ENCODE measurements at places on chromosomes 2 and 18. TPM values are rescaled to one million over a fixed set of nuclear protein-coding genes. Genes with fewer than 3 reads are reported as not detected.

DNA sequence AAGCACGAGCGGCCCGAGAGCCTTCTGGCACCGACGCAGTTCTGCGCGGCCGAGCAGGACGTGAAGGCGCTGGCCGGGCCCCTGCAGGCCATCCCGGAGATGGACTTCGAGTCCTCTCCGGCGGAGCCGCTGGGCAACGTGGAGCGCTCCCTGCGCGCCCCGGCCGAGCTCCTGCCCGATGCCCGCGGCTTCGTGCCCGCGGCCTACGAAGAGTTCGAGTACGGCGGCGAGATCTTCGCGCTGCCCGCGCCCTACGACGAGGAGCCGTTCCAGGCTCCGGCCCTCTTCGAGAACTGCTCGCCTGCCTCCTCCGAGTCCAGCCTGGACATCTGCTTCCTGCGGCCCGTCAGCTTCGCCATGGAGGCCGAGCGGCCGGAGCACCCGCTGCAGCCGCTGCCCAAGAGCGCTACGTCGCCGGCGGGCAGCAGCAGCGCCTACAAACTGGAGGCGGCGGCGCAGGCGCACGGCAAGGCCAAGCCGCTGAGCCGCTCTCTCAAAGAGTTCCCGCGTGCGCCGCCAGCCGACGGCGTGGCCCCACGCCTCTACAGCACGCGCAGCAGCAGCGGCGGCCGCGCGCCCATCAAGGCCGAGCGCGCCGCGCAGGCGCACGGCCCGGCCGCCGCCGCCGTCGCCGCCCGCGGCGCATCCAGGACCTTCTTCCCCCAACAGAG lies 70.4 kb downstream of the ARHGEF33 start:
- no peaks in the 10 kb centered on the region for H3K36me3 ChIP-seq
- H3K4me1 ChIP-seq: peaks cover 7% of the 10 kb centered on the region

DNA sequence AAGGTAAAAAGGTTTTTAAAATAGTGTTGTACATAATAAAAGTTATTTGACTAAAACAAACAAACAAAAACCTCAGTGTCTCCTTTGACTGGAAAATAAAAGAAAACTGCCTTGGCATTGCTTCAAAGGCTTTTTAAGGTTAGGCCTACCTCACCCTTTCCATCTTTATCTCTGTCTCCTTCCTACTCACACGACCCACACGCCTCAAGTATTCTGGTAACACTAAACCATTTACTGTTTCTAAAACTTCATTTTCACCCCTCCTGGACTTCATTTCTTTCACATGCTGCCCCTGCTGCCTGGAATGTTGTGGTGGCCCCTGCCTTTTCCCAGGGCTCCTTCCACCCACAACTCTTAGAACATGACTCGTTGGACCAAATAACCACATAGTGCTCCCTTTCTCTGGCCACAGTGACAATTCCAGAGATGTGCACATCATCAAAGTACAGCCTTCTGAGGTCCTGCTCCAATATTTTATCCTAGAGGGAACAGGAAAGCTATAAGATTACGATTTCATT lies 54.0 kb downstream of the ERBB4 start:
- H3K4me1 ChIP-seq: peaks cover 22% of the 10 kb centered on the region
- no peak for DNase-seq
- no peaks in the 10 kb centered on the region for H3K27me3 ChIP-seq
- H3K36me3 ChIP-seq: no peaks in the 10 kb centered on the region

GRCh38 chr18:59068276-59069071 lies 71.2 kb upstream of the SEC11C start:
- DNase-seq: no peak
- no peak overlapping the region for H3K4me3 ChIP-seq
- peaks cover 8% of the 10 kb centered on the region for H3K4me1 ChIP-seq
- no peaks in the 10 kb centered on the region for H3K36me3 ChIP-seq
- H3K27ac ChIP-seq: no peak overlapping the region
- no peaks in the 10 kb centered on the region for H3K27me3 ChIP-seq

- no peaks in the 10 kb centered on the region for H3K27me3 ChIP-seq
- H3K36me3 ChIP-seq: no peaks in the 10 kb centered on the region
- no peak overlapping the region for H3K27ac ChIP-seq
- no peaks in the 10 kb centered on the region for H3K4me1 ChIP-seq
- H3K4me3 ChIP-seq: no peak overlapping the region
- no peak for DNase-seq
These were observed 11.8 kb downstream of the DSEL start for GRCh38 chr18:67504739-67505138.

The METTL21A gene
- total RNA-seq: 12.5 TPM

The TUBB8B gene
- not detected for total RNA-seq

DNA sequence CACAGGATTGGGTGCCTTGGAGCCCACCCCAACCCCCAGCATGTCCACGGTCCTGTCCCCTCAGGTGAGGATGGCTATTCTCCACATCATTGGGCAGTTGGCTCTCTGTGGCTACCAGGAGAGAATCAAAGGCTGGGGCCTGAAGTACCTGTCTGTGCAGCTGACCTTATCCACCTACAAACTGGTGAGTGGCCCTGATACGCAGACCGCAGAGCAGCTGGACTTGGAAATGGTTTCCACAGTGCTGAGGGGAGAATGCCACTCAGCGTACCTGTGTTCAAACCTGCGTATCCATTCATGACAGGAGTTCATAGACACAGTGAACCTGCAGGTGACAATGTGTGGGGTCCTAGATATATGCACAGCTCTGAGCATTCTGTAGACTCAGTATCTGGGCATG lies 21.6 kb downstream of the MROH2A start:
- no peaks in the 10 kb centered on the region for H3K36me3 ChIP-seq
- H3K4me1 ChIP-seq: no peaks in the 10 kb centered on the region
- peaks cover 35% of the 10 kb centered on the region for H3K27me3 ChIP-seq
- H3K27ac ChIP-seq: no peak overlapping the region

DNA sequence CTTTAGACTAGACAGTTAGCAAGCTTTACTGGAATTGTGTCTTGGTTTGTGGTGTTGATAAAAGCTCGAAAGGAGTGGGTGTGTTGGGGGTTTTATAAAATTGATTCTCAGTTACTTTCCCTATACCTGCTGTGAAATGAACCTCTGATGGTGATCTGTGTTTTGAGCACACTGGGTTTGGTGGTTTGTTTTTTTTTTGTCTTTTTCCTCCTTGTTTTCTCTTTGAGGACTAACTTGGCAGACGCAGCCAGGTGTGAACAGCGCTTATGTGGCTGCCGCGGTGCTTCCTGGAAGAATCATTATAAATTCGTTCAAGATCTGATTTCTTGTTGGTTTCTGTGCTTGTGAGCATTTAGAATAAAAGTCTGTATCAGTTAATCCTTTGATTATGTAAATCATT lies 28.5 kb downstream of the GRHL1 start:
- no peaks in the 10 kb centered on the region for H3K36me3 ChIP-seq
- peaks cover 46% of the 10 kb centered on the region for H3K4me1 ChIP-seq
- H3K4me3 ChIP-seq: no peak overlapping the region
- H3K27me3 ChIP-seq: no peaks in the 10 kb centered on the region
- no peak overlapping the region for H3K27ac ChIP-seq

GRCh38 chr2:151334082-151334815 lies 23.1 kb upstream of the TNFAIP6 start:
- H3K4me1 ChIP-seq: no peaks in the 10 kb centered on the region
- no peaks in the 10 kb centered on the region for H3K36me3 ChIP-seq
- DNase-seq: no peak
- no peaks in the 10 kb centered on the region for H3K27me3 ChIP-seq
- peak overlapping the region; percentile 45 for H3K27ac ChIP-seq
- H3K4me3 ChIP-seq: no peak overlapping the region

- H3K4me1 ChIP-seq: peaks cover 27% of the 10 kb centered on the region
- no peak for DNase-seq
- no peak overlapping the region for H3K4me3 ChIP-seq
- H3K36me3 ChIP-seq: no peaks in the 10 kb centered on the region
- H3K27me3 ChIP-seq: no peaks in the 10 kb centered on the region
These were observed 94.0 kb downstream of the FMNL2 start for GRCh38 chr2:152428800-152429582.

DNA sequence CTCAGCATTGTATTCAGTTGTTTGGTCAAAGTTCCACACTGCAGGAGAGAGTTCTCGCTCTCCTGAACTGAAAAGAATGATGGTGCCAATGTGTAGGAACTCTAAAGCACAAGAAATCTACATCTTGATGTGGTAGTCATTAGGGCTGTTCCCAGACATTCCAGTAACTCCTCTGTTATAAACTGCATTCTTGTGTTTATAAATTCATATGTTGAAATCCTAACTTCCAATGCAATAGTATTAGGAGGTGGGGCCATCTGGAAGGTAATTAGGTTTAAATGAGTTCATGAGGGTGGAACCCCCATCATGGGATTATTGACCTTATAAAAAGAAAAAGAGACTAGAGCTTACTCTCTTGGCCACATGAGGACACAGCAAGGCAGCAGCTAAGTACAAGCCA lies 239.6 kb downstream of the CDH20 start:
- no peaks in the 10 kb centered on the region for H3K27me3 ChIP-seq
- H3K4me1 ChIP-seq: peaks cover 21% of the 10 kb centered on the region
- DNase-seq: no peak

The KATNAL2 gene
- 5.4 TPM for total RNA-seq

GRCh38 chr2:231957913-231958763 lies 3.4 kb upstream of the DIS3L2 start:
- no peak overlapping the region for H3K27ac ChIP-seq
- no peak overlapping the region for H3K4me3 ChIP-seq
- no peak for DNase-seq
- no peaks in the 10 kb centered on the region for H3K36me3 ChIP-seq
- peaks cover 5% of the 10 kb centered on the region for H3K27me3 ChIP-seq

- H3K36me3 ChIP-seq: no peaks in the 10 kb centered on the region
- no peak overlapping the region for H3K4me3 ChIP-seq
- no peak overlapping the region for H3K27ac ChIP-seq
- H3K4me1 ChIP-seq: no peaks in the 10 kb centered on the region
- DNase-seq: no peak
- no peaks in the 10 kb centered on the region for H3K27me3 ChIP-seq
These were observed 162.0 kb upstream of the MC4R start for GRCh38 chr18:60534538-60534937.

The RGPD4 gene
- total RNA-seq: not detected

DNA sequence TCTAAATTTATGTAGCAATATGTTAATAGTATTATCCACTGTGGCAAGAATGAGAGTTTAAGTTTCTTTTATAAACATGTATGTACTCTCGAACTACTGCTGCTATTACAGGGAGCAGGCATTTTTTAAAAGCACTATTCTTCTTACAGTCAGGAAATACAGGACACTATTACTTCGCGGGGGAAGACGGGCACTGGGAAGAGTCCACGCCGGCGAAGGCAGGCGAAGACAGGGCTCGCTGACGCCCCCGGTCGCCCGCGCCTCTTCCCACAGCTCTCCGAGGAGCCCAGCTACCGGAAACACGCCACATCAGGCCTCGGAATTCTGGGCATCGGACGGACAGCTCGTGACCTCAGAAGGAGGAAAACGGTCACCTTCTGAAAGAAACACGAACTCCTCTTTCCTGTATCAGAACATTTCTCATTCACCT lies 90.2 kb downstream of the FAM161A start:
- no peaks in the 10 kb centered on the region for H3K36me3 ChIP-seq
- H3K4me3 ChIP-seq: peak overlapping the region; percentile 74
- H3K27ac ChIP-seq: peak overlapping the region; percentile 98
- peak; percentile 81 for DNase-seq

- H3K4me1 ChIP-seq: no peaks in the 10 kb centered on the region
- DNase-seq: no peak
- no peaks in the 10 kb centered on the region for H3K36me3 ChIP-seq
- no peak overlapping the region for H3K4me3 ChIP-seq
- H3K27ac ChIP-seq: no peak overlapping the region
These were observed 5.1 kb upstream of the DCC start for GRCh38 chr18:52334896-52335295.

DNA sequence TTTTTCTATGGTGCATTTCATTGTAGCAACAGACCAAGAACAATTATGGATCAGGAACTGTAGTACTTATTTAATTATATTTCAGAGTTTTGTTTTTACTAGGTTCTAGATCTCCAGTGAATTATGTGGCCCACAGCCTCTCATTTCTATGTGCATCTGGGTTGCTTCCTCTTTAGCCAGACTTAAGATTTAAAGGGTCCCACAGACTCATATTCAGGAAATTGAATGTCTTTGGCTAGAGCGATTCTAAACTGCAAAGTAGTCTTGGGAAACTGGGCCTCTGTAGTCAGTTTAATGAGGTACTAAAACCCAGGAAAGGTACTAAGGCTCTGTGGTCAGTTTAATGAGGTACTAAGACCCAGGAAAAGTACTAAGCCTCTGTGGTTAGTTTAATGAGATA lies 94.4 kb downstream of the LYPD6B start:
- no peaks in the 10 kb centered on the region for H3K36me3 ChIP-seq
- no peaks in the 10 kb centered on the region for H3K4me1 ChIP-seq
- no peak overlapping the region for H3K27ac ChIP-seq
- H3K4me3 ChIP-seq: no peak overlapping the region

DNA sequence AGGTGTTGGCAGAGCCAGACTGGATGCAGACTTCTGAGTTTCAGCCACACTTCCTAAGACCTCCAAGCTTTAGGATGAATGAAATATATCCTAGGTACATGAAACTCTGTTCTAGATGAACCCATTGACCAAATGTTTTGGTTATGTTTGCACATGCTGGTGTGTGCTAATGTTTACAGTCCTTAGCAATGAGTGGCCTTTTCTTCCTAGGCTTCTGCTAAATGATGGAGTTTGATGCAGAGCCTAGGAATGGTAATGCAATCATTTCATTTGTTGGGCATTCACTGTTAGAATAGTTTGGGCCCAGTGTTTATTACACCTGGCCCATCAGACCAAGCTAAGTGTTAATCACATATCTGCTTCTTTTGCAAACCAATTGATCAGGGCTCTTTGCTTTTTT lies 464.7 kb downstream of the MEIS1 start:
- H3K27ac ChIP-seq: no peak overlapping the region
- DNase-seq: no peak
- H3K4me1 ChIP-seq: peaks cover 20% of the 10 kb centered on the region
- no peaks in the 10 kb centered on the region for H3K27me3 ChIP-seq

The ANKRD62 gene
- not detected for total RNA-seq

GRCh38 chr2:165634855-165635254 lies 159.2 kb downstream of the GALNT3 start:
- H3K4me3 ChIP-seq: no peak overlapping the region
- H3K4me1 ChIP-seq: peaks cover 9% of the 10 kb centered on the region
- H3K27me3 ChIP-seq: no peaks in the 10 kb centered on the region
- no peak overlapping the region for H3K27ac ChIP-seq
- DNase-seq: peak; percentile 40
- H3K36me3 ChIP-seq: no peaks in the 10 kb centered on the region

The DOK6 gene
- total RNA-seq: 0.96 TPM

DNA sequence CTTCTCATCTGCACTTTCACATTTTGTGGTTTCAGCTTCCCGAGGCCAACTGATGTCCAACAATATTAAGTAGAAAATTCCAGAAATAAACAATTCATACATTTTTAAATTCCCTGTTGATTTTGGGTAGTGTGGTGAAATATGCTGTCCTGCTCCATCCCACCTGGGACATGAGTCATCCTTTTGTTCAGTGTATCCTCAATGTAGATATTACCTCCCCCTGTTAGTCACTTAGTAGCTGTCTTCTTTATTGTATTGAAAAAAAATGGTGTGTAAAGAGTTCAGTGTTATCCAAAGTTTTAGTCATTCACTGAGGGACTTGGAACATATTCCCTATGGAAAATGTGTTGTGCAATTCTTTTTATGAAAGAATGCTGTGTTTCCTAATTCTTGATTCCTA lies 348.1 kb downstream of the SOCS6 start:
- no peaks in the 10 kb centered on the region for H3K36me3 ChIP-seq
- H3K4me3 ChIP-seq: no peak overlapping the region
- no peak overlapping the region for H3K27ac ChIP-seq
- DNase-seq: no peak
